ENCODE measurements at places on chromosomes 7 and 10.

DNA sequence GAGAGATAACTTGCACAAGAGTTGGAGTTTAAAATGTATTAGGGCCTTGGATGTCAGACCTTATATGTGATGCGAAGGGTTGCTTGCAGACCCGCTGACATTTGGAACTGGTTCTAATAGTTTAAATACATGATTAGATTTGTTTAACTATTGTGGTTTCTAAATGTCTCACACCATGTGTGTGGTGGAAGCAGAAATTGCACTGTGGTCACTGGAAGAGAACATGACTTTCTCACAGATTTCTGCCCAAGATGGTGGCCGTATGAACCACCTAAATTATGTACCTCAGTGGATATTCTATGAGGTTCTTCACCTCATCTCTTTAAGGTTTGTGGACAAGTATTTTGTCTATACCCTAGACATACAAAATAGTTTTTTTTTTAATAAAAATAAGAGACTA is 8.2 kb upstream of the C1QL3 start:
- H3K27me3 ChIP-seq: no peaks in the 10 kb centered on the region
- no peak for DNase-seq
- H3K27ac ChIP-seq: no peak overlapping the region
- no peak overlapping the region for H3K4me3 ChIP-seq
- H3K4me1 ChIP-seq: no peaks in the 10 kb centered on the region
- H3K36me3 ChIP-seq: no peaks in the 10 kb centered on the region

- DNase-seq: no peak
- no peak overlapping the region for H3K27ac ChIP-seq
- no peak overlapping the region for H3K4me3 ChIP-seq
- no peaks in the 10 kb centered on the region for H3K4me1 ChIP-seq
- H3K27me3 ChIP-seq: no peaks in the 10 kb centered on the region
- no peaks in the 10 kb centered on the region for H3K36me3 ChIP-seq
These were observed 19.1 kb upstream of the LRRC18 start for GRCh38 chr10:48958598-48959190.

DNA sequence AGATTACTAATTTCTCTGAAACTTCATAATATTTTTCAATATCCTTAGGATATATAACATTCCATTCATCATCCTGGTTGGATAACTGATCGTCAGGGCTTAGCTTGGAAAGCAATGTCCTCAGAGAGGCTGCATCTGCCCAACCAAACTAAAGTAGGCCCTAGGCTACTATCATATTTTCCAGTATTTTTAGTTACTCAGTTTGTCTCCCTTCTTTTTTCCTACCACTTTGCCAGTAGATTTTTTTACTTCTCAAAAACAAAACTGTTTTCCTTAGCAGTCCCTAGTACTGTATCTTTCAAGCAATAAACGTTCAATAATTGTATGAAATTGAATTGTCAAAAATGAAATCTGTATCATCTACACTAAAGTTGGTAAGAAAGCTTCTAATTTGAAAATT is 452.0 kb downstream of the TFEC start:
- H3K36me3 ChIP-seq: no peaks in the 10 kb centered on the region
- no peak overlapping the region for H3K4me3 ChIP-seq
- H3K4me1 ChIP-seq: no peaks in the 10 kb centered on the region
- DNase-seq: no peak
- H3K27ac ChIP-seq: no peak overlapping the region

- H3K27ac ChIP-seq: no peak overlapping the region
- DNase-seq: no peak
- no peak overlapping the region for H3K4me3 ChIP-seq
- H3K4me1 ChIP-seq: no peaks in the 10 kb centered on the region
These were observed 112.5 kb downstream of the DOCK1 start for GRCh38 chr10:127017541-127018297.

DNA sequence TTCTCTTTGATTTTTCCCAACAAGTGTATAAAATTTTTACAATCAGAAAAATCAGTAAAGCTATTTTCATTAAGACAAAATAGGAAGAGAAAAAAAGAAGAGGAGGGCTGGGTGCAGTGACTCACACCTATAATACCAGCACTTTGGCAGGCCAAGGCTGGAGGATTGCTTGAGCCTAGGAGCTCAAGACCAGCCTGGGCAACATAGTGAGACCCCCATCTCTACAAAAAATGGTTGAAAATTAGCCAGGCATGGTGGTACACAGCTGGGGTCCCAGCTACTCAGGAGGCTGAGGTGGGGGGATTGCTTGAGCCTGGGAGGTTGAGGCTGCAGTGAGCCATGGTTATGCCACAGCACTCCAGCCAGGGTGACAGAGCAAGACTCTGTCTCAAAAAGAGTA is 172.3 kb downstream of the AKR1D1 start:
- H3K4me3 ChIP-seq: no peak overlapping the region
- H3K27ac ChIP-seq: no peak overlapping the region
- DNase-seq: no peak

DNA sequence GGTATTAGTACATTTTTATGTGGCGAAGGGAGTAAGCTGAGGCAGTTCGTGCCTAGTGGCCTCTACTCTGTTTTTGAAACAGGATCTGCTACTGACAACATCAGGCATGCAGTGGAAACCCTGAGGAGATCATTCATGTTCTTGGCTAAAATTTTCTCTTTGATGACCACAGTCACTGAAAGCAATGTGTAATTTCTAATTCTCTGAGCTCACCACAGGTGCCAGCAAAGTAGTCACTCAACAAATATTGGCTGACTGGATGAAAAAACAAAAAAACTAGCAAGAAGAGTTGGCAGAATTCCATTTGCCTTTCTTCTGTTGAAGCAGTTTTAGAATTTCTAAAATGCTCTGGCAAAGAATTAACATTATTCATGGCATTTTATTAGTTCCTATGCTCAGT is 176.5 kb upstream of the KCTD7 start:
- DNase-seq: no peak
- no peaks in the 10 kb centered on the region for H3K4me1 ChIP-seq
- H3K27ac ChIP-seq: no peak overlapping the region

GRCh38 chr7:135714534-135715009 is 13.4 kb downstream of the SLC13A4 start:
- H3K4me1 ChIP-seq: no peaks in the 10 kb centered on the region
- no peak for DNase-seq
- H3K36me3 ChIP-seq: no peaks in the 10 kb centered on the region

- H3K27ac ChIP-seq: no peak overlapping the region
- no peaks in the 10 kb centered on the region for H3K27me3 ChIP-seq
- no peaks in the 10 kb centered on the region for H3K4me1 ChIP-seq
- DNase-seq: no peak
- H3K36me3 ChIP-seq: no peaks in the 10 kb centered on the region
- no peak overlapping the region for H3K4me3 ChIP-seq
These were observed 247.0 kb downstream of the SH2D4B start for GRCh38 chr10:80784695-80785094.

- no peaks in the 10 kb centered on the region for H3K27me3 ChIP-seq
- no peaks in the 10 kb centered on the region for H3K4me1 ChIP-seq
- H3K36me3 ChIP-seq: no peaks in the 10 kb centered on the region
- DNase-seq: no peak
- no peak overlapping the region for H3K4me3 ChIP-seq
- no peak overlapping the region for H3K27ac ChIP-seq
These were observed 8.6 kb upstream of the ZNF713 start for GRCh38 chr7:55878691-55879090.

GRCh38 chr10:113096128-113096996 is 146.3 kb downstream of the TCF7L2 start:
- no peaks in the 10 kb centered on the region for H3K36me3 ChIP-seq
- H3K4me1 ChIP-seq: peaks cover 4% of the 10 kb centered on the region
- DNase-seq: no peak
- no peak overlapping the region for H3K27ac ChIP-seq

DNA sequence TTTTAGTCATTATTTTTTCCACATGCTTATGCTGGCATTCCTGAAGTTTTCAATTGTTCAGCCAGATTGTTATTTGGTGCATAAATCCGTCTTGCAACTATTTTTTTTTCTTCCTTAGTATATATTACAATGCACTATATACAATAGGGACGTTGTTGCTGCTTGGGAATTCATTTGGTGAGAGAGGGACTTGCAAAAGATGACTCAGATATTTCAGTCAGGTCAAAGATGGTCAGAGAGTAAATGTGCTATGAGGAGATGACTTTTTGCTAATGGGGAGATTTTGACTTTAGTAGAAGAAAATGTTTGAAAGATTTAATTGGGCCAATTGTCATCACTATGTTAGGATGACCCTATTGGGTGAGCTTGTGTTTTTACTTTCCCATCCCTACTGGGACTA is 348.4 kb upstream of the MTPN start:
- H3K4me1 ChIP-seq: no peaks in the 10 kb centered on the region
- no peak overlapping the region for H3K4me3 ChIP-seq
- no peak for DNase-seq
- no peaks in the 10 kb centered on the region for H3K27me3 ChIP-seq

DNA sequence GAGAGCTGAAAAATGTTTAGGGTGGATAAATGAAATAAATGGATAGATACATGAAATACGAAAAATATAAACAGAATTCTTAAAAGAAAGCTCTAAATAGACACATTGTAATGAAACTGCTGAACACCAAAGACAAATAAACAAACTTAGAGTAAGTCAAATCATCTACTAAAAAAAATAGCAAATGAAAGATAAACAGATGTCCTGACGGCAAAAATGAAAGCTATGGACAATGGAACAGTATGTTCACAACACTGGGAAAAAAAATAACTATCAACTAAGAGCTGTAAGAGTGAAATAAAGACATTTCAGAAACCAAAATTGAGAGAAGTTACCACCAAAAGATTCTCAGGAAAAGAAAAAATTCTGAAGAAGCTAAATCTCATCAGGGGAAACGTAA is 106.1 kb downstream of the SGMS1 start:
- no peak for DNase-seq
- peaks cover 12% of the 10 kb centered on the region for H3K4me1 ChIP-seq
- no peak overlapping the region for H3K4me3 ChIP-seq

- DNase-seq: no peak
- no peak overlapping the region for H3K27ac ChIP-seq
- no peaks in the 10 kb centered on the region for H3K36me3 ChIP-seq
- no peak overlapping the region for H3K4me3 ChIP-seq
- H3K4me1 ChIP-seq: no peaks in the 10 kb centered on the region
These were observed 151.5 kb downstream of the JAZF1 start for GRCh38 chr7:28029051-28029450.

GRCh38 chr10:121332829-121333765 is 265.1 kb downstream of the FGFR2 start:
- no peaks in the 10 kb centered on the region for H3K4me1 ChIP-seq
- no peak overlapping the region for H3K4me3 ChIP-seq
- no peaks in the 10 kb centered on the region for H3K36me3 ChIP-seq
- DNase-seq: no peak

GRCh38 chr7:158322616-158323530 is 264.8 kb downstream of the PTPRN2 start:
- no peaks in the 10 kb centered on the region for H3K27me3 ChIP-seq
- no peaks in the 10 kb centered on the region for H3K36me3 ChIP-seq
- no peak for DNase-seq
- no peak overlapping the region for H3K27ac ChIP-seq

- H3K4me3 ChIP-seq: no peak overlapping the region
- no peaks in the 10 kb centered on the region for H3K27me3 ChIP-seq
- no peak overlapping the region for H3K27ac ChIP-seq
- DNase-seq: no peak
These were observed 589.0 kb downstream of the SUGCT start for GRCh38 chr7:40723829-40724228.

- no peaks in the 10 kb centered on the region for H3K4me1 ChIP-seq
- H3K4me3 ChIP-seq: no peak overlapping the region
- no peaks in the 10 kb centered on the region for H3K27me3 ChIP-seq
- peaks cover 23% of the 10 kb centered on the region for H3K36me3 ChIP-seq
- no peak overlapping the region for H3K27ac ChIP-seq
These were observed 25.9 kb downstream of the PFKFB3 start for GRCh38 chr10:6228647-6229046.

GRCh38 chr7:32070051-32070405 is 179 bp downstream of the PDE1C start:
- H3K27me3 ChIP-seq: peaks cover 3% of the 10 kb centered on the region
- no peak for DNase-seq
- no peak overlapping the region for H3K4me3 ChIP-seq
- H3K4me1 ChIP-seq: no peaks in the 10 kb centered on the region
- H3K27ac ChIP-seq: no peak overlapping the region

GRCh38 chr7:38452681-38453108 is 178.5 kb downstream of the AMPH start:
- H3K27me3 ChIP-seq: no peaks in the 10 kb centered on the region
- H3K4me1 ChIP-seq: no peaks in the 10 kb centered on the region
- no peak for DNase-seq
- H3K36me3 ChIP-seq: no peaks in the 10 kb centered on the region
- H3K27ac ChIP-seq: no peak overlapping the region
- H3K4me3 ChIP-seq: no peak overlapping the region

DNA sequence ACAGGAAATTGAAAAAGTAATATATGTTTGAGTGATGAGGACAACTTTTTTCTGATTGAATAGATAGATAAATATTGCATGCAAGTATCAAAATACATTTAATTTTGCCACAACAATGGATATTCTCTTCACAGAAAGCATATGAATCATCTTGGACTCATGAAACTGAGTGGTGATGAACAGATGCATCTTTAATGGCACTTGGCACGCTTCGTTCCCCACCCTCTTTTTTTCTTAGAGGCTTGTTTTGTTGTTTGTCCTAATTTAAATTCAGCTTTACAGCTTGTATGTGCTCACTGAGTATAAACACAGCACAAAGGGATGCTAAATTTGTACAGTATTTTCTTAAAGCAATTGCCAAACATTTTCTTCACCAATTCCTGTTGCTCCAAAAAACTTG is 145.0 kb upstream of the YAE1 start:
- H3K36me3 ChIP-seq: no peaks in the 10 kb centered on the region
- no peak overlapping the region for H3K27ac ChIP-seq
- no peak for DNase-seq

- no peaks in the 10 kb centered on the region for H3K36me3 ChIP-seq
- H3K27me3 ChIP-seq: no peaks in the 10 kb centered on the region
- no peaks in the 10 kb centered on the region for H3K4me1 ChIP-seq
- DNase-seq: no peak
These were observed 31.5 kb upstream of the DDX50 start for GRCh38 chr10:68869623-68870022.

DNA sequence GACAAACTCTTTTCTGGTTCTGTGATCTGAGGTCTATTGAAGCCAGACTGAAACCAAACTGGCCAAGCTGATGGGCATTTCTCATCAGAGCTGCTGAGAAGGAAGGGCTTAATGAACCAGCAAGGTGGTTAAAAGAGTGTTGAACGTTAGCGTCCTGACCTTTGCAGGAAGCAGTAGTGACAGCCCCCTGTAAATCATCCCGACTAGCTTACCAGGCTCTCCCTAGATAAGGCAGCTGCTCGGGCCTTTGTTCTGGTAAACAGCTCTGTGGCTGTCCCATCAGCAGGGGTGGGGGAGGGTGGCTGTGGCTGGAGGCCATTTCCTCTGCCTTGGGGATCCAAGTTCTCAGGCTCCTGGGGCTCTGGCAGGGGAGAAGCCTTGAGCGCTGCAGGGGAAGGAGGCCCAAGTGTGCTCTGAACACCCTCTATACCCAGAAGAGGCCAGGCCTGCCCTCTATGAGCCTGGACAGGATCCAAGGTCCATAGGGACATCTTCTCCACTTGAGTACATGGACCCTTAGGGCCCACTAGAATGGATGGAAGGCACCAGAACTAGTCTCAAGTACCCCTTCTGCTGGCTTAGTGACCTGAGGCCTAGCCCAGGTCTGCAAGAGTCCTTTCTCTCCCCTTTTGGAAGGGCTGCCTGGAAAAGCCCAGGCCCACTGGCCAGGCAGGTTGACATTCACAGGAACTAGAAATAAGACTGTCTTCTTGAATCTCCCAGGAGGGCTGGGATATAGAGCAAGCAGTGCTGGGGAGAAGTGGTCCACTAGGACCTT is 134.6 kb downstream of the ARHGAP22 start:
- peak overlapping the region; percentile 84 for H3K27ac ChIP-seq

- H3K4me1 ChIP-seq: no peaks in the 10 kb centered on the region
- H3K4me3 ChIP-seq: no peak overlapping the region
- H3K27ac ChIP-seq: no peak overlapping the region
- no peaks in the 10 kb centered on the region for H3K27me3 ChIP-seq
These were observed 208.4 kb downstream of the FANK1 start for GRCh38 chr10:126104767-126105166.
